HuH-7.5 (cell line): ENCODE measurements at places on chromosomes 16 and 17.

DNA sequence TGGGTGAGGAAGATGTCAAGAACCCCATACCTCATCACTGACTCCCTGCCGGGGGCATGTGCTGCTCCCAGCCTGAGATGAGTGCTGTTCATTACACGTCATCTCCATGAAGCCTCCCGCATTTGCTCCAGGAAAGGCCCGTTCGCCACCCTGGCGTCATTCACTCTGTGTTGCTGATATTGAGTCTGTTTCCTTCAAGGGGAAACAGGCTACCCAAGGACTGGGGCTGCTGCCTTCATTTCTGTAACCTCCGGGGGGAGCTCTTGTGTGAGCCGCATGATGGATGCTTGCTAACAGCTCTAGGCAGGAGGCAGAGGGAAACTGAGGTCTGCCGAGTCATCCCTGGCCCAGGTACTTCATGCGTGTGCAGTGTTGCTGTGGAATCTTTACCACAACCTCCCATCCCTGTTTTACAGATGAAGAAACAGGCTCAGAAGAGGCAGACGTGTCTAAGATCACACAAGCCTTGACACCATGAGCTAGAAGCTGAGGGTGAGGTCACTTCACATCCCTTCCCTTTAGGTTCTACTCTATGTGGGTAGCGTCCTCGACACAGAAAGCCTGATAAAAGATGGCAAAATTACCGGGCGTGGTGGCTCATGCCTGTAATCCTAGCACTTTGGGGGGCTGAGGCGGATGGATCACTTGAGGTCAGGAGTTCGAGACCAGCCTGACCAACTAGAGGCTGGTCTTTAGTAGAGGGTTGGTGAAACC lies 3.5 kb upstream of the ARMC5 start:
- DNase-seq, result no peak

DNA sequence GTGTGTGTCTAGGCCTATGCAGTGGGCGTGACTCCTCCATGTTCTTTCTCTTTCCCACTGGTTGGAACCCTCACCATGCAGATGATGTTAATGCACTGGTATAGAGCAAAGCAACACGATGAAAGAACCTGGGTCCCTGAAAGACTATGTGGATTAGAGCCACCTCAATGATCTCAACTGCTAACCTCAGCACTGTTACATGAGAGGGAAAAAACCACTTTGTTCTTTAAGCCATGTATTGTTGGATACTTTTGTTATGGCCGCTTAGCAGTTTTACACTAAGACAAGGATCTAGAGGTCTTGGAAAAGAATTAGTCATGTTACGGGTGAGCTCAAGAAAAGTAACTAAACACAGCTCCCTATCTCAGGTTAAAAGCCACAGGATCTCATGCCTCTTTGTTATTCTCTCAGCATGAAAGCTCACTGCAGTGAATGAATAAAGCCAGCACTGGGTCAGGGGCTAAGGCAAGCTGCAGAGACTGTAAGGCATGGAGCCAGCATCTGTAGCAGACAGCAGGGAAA lies 56.6 kb upstream of the RBBP6 start:
- DNase-seq, result no peak

- DNase-seq, result no peak
Observed at GRCh38 chr16:56916571-56917403, 15.2 kb upstream of the HERPUD1 start.

GRCh38 chr17:11628374-11628773 lies 30.1 kb downstream of the DNAH9 start:
- no peak for DNase-seq

DNA sequence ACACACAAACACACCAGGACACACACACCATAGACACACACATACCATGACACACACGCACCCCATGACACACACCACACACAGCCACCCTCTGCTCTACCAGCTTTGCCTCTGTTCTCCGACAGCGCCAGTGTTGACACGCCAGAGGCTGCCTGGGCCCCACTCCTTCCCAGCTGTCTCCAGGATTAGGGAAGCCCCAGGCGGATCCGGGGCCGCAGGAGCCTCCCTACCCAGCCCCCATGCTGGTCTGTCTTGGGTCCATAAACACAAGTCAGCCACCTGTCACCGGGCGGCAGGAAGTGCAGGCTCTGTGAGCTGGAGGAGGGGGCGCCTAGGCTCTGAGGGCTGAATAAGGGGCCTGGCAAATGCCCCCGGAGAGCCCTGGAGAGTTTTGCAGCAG lies 10.5 kb downstream of the TBC1D16 start:
- DNase-seq, result no peak

DNA sequence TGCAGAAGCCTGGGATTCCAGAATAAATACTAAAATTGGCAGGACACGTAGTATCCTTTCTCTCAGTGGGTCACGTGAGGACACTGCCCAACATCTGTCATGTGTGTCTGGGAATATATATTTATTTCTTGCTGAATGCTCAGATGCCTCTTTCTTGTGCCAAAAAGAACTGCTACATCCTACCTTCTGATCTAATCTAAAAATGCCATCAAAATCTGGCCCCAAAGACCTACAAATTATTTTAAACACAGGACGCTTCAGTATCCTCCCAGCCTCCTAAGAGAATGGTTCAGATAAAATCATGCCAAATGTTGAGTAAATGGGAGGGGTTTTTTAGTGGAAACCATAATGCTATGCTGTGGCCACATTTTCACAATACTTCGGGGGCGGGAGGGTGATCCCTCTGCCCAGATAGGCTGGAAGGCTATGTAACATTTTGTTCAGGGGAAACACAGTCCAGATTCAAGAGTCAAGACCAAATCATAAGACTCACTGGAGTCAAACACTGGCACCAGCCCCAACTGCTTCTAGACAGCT lies 22.9 kb upstream of the CORO6 start:
- DNase-seq, result no peak

DNA sequence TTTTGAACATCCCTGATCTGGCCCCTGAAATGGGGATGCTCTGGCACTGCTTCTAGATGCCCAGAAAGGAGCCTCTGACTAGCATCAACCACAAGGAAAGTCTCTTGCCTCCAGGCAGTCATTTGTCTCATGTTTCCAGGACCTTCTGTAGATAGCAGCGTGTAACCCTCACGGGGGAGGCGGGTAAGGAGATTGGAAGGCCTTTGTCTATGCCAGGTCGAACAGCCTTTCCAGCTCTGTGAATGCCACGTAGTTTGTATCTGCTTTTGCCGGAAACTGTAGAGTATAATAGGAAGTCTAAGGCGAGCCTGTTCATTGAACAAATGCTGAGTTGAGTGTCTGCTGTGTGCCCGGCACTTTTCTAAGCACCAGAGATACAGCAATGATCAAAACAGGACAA lies 43.9 kb upstream of the AQP8 start:
- DNase-seq, result no peak

DNA sequence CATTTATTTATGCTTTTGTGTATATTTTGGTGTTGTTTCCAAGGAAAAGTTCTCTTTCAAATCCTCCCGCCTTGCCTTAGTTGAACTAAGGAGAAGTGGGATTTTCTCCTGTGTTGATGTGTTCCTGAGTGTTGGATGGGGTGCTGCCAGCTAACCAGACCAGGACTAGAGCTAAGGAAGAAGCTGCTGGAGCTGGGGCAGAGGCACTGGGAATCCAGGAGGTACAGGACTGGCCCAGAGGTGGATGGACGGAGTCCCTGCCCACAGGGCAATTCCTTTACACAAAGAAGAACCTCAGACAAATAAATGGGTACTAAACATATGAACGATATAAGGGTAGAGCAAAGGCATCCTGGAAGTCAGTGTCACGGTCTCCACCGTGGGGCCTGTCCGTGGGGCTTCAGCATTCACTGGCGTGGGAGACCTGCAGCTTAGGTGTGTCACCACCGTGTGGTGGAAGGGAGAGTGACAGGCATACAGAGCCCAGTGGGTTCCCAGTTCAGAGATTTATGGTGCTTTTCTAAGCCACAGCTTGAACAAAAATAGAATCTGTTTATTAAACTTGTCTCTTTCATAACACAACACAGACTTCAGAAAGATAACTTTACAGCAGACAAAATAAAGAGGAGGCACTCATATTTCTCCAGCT lies 270.7 kb downstream of the NTN1 start:
- peak; percentile 37 for DNase-seq

GRCh38 chr17:72935984-72936383 lies 156.5 kb downstream of the SLC39A11 start:
- DNase-seq, result no peak
